ENCODE measurements at places on chromosomes 3 and 15.

- no peak for DNase-seq
Measured at GRCh38 chr3:60708191-60708975, 542.9 kb downstream of the FHIT start.

DNA sequence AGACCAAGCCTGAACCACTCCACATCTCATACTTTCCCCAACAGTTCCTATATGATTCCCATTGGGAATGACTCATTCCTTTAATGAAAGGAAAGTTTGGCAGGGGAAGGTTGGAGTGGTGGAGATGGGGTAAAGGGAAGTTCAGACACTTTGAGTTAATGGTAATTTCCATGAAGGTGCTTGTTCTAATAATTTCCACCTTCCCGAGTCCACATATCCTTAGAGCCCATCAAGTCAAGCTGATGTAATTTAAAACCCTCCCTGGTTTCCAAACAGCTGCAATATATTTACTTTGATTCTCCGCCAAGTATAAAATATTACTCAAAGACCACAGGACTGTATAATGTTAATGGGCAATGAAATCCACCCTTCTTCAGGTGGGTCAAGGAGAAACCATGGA lies 95.0 kb upstream of the GALNT15 start:
- no peak for DNase-seq

DNA sequence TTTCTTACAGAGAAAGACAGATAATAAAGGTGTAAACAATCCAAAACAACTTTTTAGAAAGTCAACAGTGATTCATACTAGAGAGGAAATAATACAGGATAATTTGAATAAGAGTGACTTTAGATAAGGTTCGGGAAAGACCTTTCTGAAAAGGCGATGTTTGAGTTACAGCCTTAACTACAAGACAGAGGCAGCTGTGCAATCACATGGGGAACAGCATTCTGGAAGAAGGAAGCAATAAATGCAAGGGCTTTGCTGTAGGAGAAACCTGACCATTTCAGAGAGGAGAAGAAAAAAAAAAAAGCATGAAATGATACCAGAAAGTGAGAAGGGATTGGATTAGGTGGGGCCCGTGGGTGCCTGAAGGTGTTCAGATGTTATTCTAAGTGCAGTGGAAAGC lies 200.6 kb upstream of the ATP11B start:
- DNase-seq: no peak

GRCh38 chr3:8436661-8437287 lies 64.8 kb upstream of the LMCD1 start:
- DNase-seq: no peak

- no peak for DNase-seq
Measured at GRCh38 chr3:69658514-69659140, 80.6 kb upstream of the MITF start.

- peak; percentile 22 for DNase-seq
Measured at GRCh38 chr15:68875377-68876116, 54.8 kb upstream of the SPESP1 start.

DNA sequence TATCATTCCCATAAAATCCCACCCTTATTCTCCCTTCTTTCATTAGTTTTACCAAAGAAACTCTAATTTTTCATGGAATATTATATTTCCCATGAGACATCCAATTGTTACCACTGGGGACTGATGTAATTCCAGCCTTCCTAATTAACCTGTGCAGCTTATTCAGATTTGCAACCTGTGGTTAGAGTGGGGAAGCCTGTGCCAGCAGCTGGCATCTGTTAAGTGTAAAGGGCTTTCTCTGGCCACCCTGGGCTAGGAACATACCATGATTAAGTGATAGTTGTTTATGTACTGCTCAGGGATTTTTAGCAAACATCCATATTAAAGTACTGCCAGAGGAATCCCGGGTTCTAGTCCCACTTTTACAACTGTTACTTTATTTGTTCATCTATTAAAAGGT lies 78.2 kb downstream of the TPRG1 start:
- no peak for DNase-seq

DNA sequence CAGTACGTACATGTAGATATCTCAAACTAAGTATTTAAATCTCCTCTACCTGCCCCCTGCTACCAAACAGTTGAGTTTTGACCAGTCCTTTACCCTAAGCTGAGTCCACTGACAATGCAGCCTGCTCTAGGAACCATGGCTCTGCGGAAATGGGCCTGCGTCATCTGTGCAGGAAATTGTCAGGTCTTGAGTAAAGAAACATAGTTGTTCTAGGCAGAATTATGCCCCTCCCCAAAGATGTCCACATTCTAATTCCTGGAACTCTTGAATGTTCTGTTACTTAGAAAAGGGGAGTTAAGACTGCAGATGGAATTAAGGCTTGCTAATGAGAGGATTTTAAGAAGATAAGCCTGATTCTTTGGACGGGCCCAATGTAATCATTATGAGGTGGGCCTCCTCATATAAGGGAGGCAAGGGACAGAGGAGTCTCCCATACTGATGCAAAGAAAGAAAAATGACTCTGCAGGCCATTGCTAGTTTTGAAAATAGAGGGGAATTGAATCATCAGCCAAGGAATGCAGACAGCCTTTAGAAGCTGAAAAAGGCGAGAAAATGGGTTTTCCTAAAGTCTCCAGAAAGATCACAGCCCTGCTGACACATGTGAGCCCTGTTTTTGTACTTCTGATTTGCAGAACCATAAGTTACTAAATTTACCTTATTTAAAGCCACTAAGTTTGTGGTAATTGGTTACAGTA lies 5.5 kb upstream of the VGLL3 start:
- DNase-seq: no peak

GRCh38 chr3:48565591-48566400 lies 2.2 kb upstream of the UCN2 start:
- DNase-seq: no peak

DNA sequence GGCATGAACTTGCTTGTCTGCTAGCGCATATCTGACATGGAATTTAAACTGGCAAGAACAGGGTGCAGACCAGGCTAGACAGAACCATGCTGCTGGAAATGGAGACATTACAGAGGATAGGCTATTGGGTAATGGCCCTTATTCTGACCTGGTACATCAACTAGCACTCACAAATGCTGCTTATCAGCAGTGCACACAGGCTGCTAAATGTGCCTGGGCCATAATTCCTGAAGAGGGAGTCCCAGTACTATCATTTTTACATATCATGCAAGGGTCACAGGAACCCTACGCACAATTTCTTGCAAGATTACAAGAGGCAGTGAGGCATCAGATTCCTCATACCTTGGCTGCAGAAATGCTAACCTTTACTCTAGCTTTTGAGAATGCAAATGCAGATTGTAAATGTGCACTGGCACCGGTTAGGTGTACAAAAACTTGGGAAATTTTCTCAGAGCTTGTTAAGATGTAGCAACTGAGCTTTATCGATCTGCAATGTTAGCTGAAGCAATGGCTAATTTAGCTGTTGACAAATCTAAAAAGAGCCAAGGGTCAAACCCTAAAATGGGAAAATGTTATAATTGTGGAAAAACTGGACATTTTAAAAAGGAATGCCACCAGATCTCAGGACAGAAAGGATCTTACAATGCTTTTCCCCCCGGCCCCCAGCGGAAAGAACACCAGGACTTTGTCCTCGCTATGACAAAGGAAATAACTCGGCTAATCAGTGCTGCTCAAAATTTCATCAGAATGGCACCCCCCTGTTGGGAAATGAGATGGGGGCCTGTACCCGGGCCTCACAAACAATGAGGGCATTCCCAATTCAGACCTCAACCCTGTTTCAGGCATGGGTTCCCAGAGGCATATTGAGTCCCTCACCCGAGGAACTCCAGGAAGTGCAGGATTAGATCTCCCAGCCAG lies 21.1 kb downstream of the CCRL2 start:
- DNase-seq: no peak

DNA sequence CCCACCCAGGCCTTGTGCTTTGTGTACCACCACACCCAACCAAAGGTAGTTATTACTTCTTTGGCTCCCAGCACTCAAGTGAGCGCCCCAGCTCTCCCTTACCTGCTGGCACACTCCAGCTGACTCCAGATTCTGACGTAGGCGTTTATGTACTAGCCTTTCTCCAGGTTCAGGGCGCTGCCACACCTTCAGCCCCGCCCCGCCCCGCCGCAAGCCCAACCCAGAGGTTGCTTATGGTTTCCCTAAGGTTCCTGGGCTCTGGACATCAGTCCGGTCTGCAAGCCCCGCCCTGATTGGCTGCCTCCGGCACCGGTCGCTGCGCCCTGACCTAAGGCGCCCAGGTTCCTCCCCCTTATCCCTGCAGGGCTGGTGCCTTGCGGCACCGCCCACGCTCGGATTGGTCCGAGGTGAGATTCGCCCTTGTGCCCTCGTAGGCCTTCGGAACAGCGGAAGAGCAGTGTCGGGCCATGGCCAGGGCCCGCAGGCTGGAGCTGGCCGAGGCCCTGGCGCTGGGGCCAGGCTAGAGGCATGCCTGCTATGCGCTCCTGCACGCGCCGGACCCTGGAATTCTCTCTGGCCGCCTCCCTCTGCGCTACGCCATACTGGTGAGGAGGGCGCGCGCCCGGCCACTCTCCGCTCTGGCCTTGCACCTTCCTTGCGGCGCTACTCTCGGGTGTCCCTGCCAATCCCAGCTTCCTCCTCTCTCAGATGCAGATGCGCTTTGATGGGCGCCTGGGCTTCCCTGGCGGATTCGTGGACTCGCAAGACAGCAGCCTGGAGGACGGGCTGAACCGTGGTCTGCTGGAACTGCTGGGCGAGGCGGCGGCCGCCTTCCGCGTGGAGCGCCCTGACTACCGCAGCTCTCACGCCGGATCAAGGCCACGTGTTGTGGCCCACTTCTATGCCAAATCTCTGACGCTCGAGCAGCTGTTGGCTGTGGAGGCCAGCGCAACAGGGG lies 19.8 kb upstream of the NUDT16 start:
- no peak for DNase-seq

DNA sequence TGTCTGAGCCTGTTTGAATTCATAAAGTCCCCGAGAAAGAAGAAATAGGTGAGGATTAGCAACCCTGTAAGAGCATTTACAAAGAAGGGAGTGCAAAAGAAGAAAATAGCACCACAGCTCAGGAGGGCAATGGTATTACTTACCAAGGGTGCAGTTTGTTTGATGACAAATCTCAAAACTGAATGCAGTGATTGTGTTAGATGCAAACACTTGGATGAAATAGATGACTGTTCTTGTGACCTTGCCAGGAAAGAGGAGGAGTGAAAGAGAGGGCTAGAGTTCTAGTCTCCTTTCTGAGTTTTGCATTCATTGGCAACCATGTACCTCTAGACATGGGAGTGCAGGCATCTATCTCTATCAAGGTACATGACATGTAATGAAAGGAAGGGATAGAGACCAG lies 1030.8 kb upstream of the CFAP20DC start:
- DNase-seq: no peak

GRCh38 chr15:101258238-101259144 lies 6.6 kb upstream of the CHSY1 start:
- no peak for DNase-seq

DNA sequence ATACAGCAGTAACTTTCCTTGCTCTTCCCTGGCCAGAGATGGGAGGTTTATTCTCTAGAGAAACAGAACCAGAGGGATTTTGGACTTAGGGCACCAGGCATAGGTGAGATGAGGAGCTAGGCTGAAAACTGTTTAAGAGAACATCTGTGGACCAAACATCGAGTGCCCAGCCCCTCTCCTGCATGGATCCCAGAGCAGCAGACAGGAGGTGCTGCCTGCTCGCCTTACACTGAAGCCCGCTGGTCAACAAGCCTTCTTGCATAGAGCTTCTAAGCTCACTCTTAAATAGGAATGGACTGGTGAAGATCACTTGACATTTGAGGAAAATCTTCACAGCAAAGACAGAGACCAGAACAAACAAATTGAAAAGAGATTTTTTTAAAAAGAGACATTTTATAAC lies 41.2 kb downstream of the PARP15 start:
- no peak for DNase-seq

DNA sequence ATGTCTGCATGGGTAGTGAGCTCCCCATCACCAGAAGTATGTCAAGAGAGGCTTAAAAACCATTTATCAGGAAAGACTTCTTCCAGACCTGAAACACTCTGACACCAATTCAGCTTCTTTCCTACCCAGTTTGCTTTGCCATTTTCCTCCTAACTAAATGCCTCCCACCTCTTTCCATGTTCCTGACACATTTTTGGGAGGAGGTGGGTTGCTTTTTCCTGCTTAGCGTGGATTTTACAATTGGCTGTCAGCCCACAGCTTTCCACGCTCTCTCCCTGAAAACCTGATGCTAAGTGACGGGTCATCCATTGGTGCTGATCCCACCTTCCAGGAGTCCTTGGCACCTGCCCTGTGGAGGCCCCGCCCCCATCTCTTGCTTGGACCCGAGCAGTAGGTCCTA lies 264.9 kb upstream of the ST8SIA2 start:
- DNase-seq: no peak

- no peak for DNase-seq
Measured at GRCh38 chr3:101611023-101611422, 37.0 kb downstream of the PCNP start.

- no peak for DNase-seq
Measured at GRCh38 chr3:125357032-125357658, 18.0 kb downstream of the ZNF148 start.

- no peak for DNase-seq
Measured at GRCh38 chr15:87599616-87600015, 656.9 kb downstream of the NTRK3 start.

GRCh38 chr3:138775254-138775595 lies 59.5 kb downstream of the PIK3CB start:
- DNase-seq: no peak

- no peak for DNase-seq
Measured at GRCh38 chr15:50244959-50245624, 20.4 kb downstream of the HDC start.

DNA sequence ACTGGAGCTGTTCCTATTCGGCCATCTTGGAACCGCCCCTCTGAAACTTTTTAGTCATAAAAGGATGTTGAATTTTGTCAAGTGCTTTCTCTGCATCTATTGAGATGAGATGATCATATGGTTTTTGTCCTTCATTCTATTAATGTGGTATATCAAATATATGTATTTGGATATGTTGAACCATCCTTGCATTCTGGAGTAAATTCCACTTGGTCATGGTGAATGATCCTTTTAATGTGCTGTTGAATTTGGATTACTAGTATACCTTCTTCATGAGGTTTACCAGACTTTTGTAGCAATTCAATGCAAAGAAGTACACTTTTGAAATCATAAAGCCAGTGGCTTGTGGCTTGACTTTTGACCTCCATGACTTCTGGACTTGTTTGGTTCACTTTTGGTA lies 33.4 kb upstream of the XRN1 start:
- no peak for DNase-seq

DNA sequence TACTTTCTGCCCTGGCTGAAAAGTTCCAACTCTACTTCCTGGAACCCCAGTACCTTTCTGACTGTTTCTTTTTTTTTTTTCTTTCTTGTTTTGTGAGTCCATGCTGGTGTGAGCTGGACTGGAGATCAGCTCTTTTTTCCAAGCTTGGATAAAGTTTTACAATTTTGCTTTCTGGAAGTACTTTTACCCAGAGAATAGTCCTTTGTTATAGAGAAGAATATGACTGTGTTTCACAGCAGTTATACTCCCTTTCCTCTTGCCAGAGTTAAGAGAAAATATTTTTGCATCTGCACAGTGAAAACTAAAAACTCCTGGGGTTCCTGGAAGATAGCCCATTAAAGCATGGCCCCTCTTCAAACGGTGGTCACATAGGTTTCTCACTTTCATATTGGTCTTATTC lies 1100.6 kb downstream of the OTOL1 start:
- no peak for DNase-seq

GRCh38 chr15:66940368-66940767 lies 125.0 kb upstream of the SMAD3 start:
- no peak for DNase-seq

All from NCI-H1436 treated with DMSO at 0.1 percent for 48 hours (cell line).